ENCODE measurements at places on chromosomes 5 and 9. TPM values are rescaled to one million over a fixed set of nuclear protein-coding genes. Genes with fewer than 3 reads are reported as not detected.

- DNase-seq = peak; percentile 76
Observed at GRCh38 chr5:159773062-159773924, 143.0 kb upstream of the ADRA1B start.

TMEM174 gene
- total RNA-seq = not detected

SPATA9 gene
- not detected for total RNA-seq

GRCh38 chr9:20559231-20559890, 62.9 kb downstream of the MLLT3 start:
- no peak for DNase-seq

GRCh38 chr5:103211576-103212561, 46.7 kb upstream of the MACIR start:
- DNase-seq = no peak

GRCh38 chr5:107023732-107024131, 647.0 kb downstream of the EFNA5 start:
- no peak for DNase-seq

- DNase-seq = no peak
Observed at GRCh38 chr5:151958111-151958510, 33.5 kb upstream of the GLRA1 start.

TMC1 gene
- total RNA-seq = not detected

PCDHA1 gene
- not detected for total RNA-seq

GNE gene
- total RNA-seq = 13.7 TPM

DNA sequence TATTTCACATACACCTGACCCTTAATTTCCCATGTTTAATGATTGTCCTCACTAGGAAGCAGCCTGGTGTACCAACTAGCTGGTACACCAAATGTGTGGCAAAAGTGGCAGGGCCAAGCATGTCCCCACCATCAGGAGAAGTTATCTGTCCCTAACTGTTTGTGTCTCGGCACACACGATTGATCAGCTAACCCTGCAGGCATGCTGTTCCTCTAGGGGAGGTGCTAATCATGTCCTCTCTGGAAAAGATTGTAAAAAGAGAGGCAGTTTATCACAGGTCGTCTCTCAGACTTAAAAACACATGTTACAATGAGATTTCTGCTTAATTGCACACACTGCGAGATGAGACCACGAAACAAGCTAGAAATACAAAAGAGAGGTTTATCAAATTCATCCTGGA, 342.7 kb downstream of the DIRAS2 start:
- no peak for DNase-seq

FRMPD1 gene
- 0.17 TPM for total RNA-seq

NR5A1 gene
- total RNA-seq = not detected

GRCh38 chr5:147052519-147052918, 174.0 kb upstream of the PPP2R2B start:
- no peak for DNase-seq

DYNC2I2 gene
- total RNA-seq = 83.0 TPM

GRCh38 chr5:149609640-149610219, 28.4 kb downstream of the ARHGEF37 start:
- no peak for DNase-seq

DNA sequence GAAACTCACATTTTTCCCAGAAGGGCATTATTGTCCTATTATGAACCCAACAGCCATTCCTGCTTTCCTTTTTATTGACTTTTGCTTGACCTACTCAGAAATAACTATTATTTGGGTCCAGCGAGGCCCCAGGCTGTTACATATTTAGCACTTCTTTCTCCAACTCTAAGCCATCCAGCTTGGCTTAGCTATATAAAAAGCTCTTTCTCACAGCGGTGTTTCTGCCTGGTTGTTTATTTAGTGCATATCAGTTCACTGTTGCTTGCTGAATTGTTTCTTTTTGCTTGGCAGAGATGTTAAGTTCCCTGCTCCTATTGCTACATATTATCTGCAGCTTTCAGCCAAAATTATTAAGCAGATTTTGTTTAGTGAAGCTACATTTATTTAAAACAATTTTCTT, 1156.8 kb upstream of the SEMA6A start:
- no peak for DNase-seq

KIF12 gene
- 16.8 TPM for total RNA-seq

TBCA gene
- 146 TPM for total RNA-seq

SMIM33 gene
- not detected for total RNA-seq

RETREG1 gene
- 48.5 TPM for total RNA-seq

- no peak for DNase-seq
Observed at GRCh38 chr5:176192094-176192721, 46.0 kb upstream of the SIMC1 start.

GRCh38 chr5:68440651-68441050, 225.1 kb downstream of the PIK3R1 start:
- no peak for DNase-seq

TUSC1 gene
- 8.4 TPM for total RNA-seq

MXD3 gene
- 8.8 TPM for total RNA-seq

ACTBL2 gene
- total RNA-seq = not detected

GRCh38 chr5:20537911-20538703, 550.1 kb upstream of the CDH18 start:
- DNase-seq = no peak

DNA sequence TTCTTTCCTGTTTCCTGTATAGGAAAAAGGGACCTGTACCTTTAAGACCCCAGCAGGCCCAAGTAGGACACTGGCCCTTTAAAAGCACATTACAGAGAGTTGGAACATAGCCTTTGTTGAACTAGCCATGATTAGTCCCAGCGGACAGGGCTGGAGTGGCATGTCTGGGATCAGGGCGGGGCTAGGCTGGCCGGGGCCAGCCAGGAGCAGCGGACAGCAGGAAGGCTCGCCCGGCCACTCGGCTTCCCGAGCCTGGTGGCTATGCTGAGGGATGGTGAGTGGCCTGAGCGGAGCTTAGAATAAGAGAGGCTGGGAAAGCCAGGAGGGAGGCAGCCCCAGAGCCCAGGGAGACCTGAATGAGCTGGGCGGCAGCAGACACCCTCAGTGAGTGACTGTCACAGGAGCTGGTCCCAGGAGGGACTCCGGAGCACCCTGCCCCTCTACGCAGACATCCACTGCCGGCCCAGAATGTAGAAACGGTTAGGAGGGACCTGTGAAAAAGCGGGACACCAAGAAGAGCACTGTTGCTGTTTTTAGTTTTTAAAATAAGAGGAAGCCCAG, 92.1 kb downstream of the DAB2IP start:
- peak; percentile 92 for DNase-seq

DNA sequence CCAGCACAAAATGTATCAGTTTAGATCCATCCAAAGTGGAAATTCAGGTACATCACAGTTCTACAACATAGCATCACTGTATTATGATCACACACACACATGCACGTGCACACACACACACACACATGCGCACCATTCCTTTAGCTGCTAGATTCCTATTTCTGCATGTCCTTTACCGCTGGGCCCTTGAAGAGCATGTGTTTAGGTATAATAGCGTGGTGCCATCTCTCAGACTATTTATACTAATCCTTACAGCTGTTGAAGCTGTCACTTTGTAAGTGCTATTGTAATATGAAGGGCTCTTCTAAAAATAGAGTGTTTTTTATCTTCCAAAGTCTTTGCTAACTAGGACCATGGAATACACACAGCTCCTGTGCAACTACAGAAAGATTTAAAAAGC, 308.8 kb upstream of the TRPC7 start:
- DNase-seq = no peak

GRCh38 chr5:157259699-157260098, 6.2 kb upstream of the CYFIP2 start:
- DNase-seq = no peak
